ENCODE measurements at places on chromosomes 4 and X.
A peak's percentile ranks its signal among the peaks of the same experiment; 100 is the strongest.

DNA sequence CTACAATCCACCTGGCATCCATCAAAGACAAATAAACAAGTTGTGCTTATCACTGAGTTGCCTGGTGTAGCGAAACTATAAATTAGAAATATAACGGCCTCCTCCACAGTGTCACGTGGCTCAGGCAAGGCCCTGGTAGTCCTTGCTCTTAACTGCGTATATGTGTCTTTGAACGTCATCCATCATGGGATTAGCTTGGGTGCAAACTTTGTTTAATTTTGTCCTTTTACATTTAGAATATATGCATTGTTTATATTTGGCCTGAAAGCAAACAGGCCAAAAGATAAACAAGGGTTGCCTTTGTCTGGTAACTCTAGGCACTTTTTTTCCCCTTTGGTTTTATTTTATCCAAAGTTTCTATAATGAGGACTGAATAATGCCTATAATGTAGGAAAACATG, 184.9 kb downstream of the KIT start:
- no peak for DNase-seq

- DNase-seq, result no peak
These were observed 10.8 kb upstream of the HHIP start for GRCh38 chr4:144634978-144635747.

DNA sequence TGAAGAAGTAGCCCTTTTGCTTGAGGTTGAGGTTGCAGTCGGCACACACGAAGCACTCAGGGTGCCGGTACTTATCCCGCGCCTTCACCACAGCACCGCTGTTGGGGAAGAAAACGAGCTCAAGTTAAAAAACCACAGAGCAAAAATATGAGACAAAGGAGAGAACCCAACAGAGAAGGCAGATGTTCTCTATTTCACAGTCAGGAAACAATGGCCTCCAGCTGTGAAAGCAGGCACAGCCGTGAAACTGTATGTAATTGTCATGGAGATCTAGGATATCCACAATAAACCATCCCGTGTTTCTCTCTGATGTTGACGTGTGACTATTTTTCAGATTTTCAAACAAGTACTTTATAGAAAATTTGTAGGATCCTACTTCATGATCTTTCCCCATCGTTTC, 30.9 kb upstream of the CCDC110 start:
- DNase-seq, result no peak

GRCh38 chr4:2941138-2942036, 21.8 kb downstream of the NOP14 start:
- no peak for DNase-seq

DNA sequence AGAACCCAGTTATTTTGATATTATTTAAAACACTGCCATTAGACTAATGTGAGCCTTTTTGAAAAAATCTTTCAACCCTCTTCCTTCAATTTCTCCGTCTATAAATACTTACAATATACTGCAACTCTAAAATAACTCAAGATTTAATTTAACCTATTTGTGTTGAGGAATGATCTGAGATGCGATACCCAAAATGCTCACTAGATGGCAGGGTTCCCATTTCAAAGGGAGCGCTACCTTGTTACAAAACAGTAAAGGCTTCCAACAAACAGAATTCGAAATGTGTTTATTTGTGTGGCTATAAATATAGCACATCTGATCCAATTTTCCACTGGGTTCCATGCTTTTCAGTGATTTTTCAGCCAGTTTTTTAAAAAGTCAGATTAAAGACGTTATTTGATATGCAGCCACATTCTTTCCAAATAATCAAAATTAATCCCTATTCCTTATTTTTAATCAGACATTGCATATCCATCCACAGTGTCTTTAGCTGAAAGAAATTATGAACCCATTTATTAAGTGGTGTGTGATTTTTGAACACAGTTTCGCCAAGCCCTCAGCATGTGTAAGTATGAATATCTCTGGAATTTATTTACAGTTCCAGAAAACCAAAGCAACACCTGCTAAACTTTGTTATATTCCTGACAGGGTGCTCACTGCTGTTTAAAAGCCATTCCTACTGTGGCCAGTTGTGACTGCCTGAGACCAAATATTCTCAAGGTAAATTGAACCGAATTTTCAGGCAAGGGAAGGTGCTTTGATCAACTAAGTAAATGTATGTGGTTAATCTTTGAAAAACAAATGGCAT, 668.0 kb upstream of the LCORL start:
- DNase-seq, result peak; percentile 8

DNA sequence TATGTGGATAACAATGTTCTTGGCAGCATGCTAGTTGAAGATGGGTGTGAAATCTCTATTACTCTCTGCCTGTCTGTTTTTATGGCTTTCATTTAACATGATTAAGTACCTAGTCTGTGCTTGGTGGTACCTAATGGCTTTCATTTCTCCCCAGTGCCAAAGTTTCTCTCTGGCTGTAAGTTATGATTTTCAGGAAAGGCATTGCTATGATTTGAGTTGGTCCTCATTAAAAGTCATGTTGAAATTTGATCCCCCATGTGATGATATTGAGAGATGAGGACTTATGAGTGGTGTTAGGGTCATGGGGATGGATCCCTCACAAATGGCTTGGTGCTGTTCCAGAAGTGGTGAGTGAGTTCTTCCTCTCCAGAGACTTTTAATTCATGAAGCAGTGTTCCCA, 162.4 kb upstream of the IL15 start:
- no peak for DNase-seq

- DNase-seq, result no peak
These were observed 43.4 kb upstream of the KLF3 start for GRCh38 chr4:38620527-38621027.

DNA sequence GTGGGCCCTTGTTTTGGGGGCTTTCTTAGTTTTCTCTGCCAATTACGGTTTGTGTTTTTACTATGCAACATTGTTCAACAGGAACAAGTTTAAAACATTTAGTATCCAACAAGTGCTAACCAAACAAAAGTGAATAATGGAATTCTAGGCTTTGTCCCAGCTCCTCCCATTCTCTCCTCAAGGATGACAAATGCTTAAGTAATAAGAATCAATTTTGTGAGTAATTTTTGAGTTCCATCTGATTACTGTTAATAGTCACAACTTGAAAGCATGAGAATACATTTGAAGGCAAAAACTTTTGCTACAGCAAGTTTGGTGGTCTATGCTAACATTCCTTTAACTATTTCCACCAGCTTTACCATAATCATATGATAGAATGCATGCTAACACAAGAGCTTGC, 78.1 kb upstream of the HPGD start:
- DNase-seq, result no peak

- DNase-seq, result peak; percentile 5
These were observed 635.0 kb upstream of the TENM3 start for GRCh38 chr4:181608181-181608580.

DNA sequence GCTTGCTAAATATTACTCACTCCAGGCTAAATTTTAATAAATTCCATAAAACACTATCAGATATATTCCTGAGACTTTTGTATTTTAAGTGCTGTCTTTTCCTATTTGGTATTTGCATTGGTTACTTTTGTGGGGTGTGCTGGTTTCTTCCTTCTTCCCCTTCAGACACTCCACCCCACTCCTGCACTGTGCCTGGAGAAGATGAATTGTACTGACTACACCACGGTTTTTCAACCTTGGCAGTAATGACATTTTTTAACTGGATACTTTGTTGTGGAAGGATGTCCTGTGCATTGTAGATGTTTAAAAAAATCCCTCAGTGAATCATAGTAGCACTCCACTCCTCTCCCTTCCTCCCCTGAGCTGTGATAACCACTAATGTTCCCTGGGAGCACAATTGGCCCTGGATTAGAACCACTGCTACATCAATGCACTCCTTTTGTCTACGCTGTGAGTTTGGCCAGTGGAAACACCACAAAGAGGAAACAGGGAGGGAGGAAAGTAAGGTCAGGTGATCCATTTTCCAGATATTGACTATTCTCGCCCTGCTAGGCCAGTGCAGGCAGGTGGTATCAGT, 36.3 kb downstream of the SNCA start:
- no peak for DNase-seq

DNA sequence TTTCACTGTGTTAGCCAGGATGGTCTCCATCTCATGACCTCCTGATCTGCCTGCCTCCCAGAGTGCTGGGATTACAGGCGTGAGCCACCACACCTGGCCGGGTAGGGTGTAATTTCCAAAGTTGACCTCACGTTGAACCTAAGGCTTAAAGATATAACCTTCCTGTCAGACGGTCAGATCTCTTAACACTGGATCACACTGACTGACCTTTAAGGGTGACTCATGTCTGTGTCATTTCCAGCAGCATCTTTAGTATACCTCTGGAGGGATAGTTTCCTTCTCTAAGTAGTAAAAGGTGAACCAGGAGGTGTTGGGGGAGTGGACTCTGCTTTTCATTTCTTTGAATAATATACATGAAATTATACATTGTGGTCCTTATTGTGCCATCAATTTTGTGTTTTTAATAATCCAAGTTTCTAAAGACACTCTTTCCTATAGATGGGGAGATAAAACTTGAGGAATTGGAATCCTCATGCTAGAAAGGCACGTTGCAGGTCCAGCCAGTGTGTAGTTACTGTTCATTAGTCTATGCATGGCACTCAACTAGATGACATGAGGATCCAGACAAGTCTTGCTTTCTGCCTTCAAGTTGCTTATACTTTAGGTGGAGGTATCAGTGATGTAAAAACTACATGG, 45.7 kb downstream of the ARHGAP10 start:
- no peak for DNase-seq

GRCh38 chr4:138406876-138407275, 164.7 kb upstream of the SLC7A11 start:
- no peak for DNase-seq

- DNase-seq, result no peak
These were observed 327.1 kb downstream of the STIM2 start for GRCh38 chr4:27187786-27188185.

DNA sequence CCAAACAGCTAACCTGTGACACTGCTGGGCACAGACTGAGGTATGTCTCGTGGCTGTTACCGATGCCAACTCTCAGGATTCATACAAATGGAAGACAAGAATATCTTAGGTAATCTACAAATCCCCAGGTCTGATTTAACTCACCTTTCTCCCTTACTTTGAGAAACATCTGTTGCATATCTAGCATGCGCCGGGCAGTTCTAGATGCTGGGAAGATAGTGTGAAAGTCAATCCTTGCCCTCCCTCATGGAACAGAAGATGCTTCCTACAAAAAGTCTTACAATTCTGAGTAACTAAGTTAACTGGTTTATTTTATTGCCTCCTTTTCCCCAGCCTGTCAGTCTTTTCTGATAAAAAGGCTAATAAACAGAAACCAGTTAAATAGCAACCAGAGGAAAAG, 212.2 kb upstream of the FAT1 start:
- no peak for DNase-seq

- no peak for DNase-seq
These were observed 229.3 kb upstream of the NEIL3 start for GRCh38 chr4:177080388-177080787.

DNA sequence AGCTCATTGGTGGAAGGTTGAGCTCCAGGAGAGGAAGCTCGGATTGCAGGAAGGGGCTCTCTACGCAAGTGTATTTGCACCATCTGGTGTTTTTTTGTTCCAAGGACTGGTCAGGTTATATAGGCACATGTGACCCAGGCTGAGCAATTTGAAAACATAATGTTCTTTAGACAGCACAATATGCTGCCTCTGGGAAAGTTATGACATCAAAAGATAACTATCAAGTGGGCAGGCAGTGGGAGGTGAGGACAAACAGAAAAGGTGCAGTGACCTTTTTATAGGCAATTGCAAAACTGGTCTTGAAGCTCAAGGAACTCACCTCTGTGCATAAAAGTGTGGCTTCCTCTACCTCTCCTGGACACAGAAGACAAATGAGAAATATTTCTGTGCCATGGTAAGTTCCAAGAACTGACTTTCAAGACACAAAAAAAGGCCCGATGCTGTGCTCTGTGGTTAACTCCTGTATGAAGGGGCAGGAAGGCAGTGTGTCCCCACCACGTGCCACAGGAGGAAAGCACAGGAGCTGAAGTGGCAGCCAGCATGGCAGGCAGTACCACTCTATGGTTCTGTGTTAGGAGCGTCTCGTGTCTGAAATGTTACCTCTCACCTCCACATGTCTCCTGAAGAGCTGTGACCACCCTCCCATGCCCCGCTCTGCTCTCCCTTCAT, 128.6 kb downstream of the SHROOM3 start:
- DNase-seq, result no peak

DNA sequence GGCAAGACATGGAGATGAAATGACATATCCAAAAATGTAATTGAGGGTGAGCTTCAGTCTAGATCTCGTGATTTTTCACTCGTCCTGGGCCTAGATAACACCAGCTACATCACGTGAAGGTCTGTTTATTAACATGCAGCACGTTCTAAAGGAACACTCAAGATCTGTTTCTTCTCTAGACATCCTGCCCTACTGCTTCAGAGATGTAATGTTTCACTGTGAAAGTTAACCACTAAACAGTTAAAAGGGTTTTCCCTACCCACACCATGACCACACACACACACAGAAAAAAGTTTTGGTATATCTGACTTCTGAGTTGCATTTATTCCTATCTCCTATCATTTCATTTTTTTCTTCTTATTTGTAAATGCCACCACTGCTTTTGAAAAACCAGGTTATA, 52.3 kb upstream of the SMIM31 start:
- no peak for DNase-seq

DNA sequence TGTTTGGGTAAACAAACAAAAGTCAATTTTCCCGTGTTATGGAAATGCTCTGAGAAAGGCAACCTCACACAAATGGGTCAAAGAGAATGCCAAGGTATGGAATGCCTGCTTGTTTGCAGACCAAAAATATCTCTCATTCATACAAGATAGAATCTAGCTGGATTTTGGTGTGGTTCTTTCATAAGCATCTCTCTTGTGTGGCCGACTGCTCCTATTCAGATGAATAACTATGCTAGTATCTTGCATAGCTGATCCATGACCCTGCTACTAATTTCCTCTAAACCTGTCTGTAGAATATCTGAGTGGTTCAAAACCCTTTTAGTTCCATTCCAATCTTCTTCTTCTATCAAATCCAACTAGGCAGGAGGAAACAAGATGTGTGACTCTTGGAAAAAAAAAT, 28.2 kb upstream of the SORBS2 start:
- DNase-seq, result no peak

GRCh38 chr4:89837993-89838390, 1.0 kb upstream of the SNCA start:
- DNase-seq, result no peak

DNA sequence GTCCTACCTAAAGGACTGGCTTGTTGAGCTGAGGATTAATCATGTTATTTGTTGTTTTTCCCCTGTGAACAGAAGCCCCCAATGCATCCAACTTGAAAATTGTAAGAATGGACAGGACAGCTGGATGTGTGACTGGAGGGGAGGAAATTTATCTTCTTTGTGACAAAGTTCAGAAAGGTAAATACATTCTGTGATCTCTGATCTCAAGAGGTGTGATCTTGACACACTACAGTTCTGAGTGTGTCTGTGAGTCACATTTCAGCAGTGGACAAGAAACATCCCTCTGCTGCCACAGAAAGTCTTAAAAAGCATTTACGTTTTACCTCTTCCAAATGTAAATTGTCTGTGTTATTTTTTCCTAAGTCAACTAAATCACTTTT, 79.3 kb downstream of the NFKB1 start:
- no peak for DNase-seq

DNA sequence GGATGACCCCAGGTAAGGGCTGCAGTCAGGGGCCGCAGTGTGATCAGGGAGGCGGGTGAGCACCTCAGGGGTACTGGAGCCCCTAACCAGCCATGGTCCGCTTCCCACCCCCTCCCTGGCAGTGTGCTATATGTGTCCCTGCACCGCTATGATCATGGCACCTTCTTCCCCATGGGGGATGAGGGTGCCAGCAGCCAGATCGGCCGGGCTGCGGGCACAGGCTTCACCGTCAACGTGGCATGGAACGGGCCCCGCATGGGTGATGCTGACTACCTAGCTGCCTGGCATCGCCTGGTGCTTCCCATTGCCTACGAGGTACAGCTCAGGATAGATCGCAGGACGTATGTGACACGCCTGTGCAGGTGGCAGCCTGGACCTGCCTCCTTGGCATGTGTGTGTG, 8.2 kb upstream of the ERAS start:
- DNase-seq, result no peak
